Purkinje cell (primary cell): ENCODE measurements at places on chromosomes 4 and X. TPM values are rescaled to one million over a fixed set of nuclear protein-coding genes. Genes with fewer than 3 reads are reported as not detected.

The PDGFRA gene
- polyA plus RNA-seq = 0.94 and 1.2 TPM in 2 replicates

The DMP1 gene
- polyA plus RNA-seq = not detected in 2 replicates

The GNRHR gene
- 1.3 and 1.8 TPM in 2 replicates for polyA plus RNA-seq

The PTTG2 gene
- not detected in 2 replicates for polyA plus RNA-seq

The MND1 gene
- polyA plus RNA-seq = not detected in 2 replicates

The NPNT gene
- 0.55 TPM in 1 of 2 replicates, not detected in the other for polyA plus RNA-seq
